ENCODE measurements at places on chromosomes 3 and 15. TPM values are rescaled to one million over a fixed set of nuclear protein-coding genes. Genes with fewer than 3 reads are reported as not detected.

DNA sequence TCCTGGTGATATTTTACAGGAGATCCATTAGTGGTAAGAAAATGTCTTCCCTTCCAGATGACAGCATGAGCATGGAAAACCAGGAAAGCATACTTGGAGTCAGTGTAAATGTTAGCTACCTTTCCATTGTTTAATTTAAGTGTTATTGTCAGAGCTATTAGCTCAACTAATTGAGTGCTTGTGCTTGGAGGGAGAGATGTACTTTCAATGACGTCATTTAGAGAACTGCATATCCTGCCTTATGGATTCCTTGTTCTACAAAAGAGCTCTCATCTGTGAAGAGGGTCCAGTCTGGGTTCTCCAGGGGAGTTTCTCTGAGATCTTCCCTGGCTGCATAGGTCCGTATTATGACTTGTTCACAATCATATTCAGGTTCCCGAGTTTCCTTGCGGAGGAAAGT is 687.2 kb downstream of the TBL1XR1 start:
- no peak overlapping the region for H3K27ac ChIP-seq
- H3K4me1 ChIP-seq: no peaks in the 10 kb centered on the region
- H3K4me3 ChIP-seq: no peak overlapping the region
- no peaks in the 10 kb centered on the region for H3K36me3 ChIP-seq

GRCh38 chr3:52534281-52535183 is 875 bp upstream of the NT5DC2 start:
- no peaks in the 10 kb centered on the region for H3K4me1 ChIP-seq
- no peaks in the 10 kb centered on the region for H3K27me3 ChIP-seq
- peak overlapping the region; percentile 89 for H3K27ac ChIP-seq
- DNase-seq: peak; percentile 78
- no peaks in the 10 kb centered on the region for H3K36me3 ChIP-seq

DNA sequence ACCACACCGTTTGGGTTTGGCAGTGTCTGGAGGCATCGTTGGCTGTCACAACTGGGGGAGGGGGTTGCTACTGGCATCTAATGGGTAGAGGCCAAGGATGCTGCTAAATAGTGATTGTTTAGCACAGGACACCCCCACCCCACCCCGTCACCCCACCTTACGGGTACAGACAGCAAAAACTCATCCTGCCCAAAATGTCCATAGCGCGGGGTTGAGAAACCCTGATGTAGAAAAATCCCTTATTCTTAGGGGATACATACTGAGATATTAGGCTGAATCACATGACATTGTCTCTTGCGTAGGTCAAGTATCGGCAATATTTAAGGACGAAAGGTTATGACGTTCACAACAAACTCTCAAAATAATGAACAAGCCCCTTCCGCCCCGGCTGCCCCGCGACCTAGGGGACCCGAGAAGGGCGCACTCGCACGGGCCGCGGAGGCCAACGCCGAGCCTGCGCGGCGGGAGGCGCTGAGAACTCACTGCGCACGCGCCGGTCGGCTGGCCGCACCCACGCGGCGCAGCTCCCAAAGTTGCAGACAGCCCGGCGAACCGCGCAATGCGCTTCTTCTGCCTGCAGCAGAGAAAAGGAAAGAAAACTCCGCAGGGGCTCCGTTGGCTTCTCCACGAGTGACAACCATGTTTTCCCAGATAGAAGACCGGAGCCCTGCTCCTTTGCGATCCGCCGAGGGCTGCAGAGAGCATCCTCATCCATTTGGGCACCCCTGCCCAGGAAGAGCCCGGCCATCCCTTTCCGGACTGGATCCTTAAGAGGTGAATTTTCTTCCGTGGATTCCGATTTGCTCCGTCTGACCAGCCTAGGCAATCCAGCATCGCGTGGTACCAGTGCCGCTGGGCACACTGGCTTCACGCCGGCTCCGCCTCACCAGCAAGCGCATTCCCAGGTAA is 136.8 kb upstream of the CCDC54 start:
- no peaks in the 10 kb centered on the region for H3K36me3 ChIP-seq
- H3K4me3 ChIP-seq: peak overlapping the region; percentile 78
- peak; percentile 87 for DNase-seq
- peak overlapping the region; percentile 84 for H3K27ac ChIP-seq
- no peaks in the 10 kb centered on the region for H3K27me3 ChIP-seq
- H3K4me1 ChIP-seq: no peaks in the 10 kb centered on the region

DNA sequence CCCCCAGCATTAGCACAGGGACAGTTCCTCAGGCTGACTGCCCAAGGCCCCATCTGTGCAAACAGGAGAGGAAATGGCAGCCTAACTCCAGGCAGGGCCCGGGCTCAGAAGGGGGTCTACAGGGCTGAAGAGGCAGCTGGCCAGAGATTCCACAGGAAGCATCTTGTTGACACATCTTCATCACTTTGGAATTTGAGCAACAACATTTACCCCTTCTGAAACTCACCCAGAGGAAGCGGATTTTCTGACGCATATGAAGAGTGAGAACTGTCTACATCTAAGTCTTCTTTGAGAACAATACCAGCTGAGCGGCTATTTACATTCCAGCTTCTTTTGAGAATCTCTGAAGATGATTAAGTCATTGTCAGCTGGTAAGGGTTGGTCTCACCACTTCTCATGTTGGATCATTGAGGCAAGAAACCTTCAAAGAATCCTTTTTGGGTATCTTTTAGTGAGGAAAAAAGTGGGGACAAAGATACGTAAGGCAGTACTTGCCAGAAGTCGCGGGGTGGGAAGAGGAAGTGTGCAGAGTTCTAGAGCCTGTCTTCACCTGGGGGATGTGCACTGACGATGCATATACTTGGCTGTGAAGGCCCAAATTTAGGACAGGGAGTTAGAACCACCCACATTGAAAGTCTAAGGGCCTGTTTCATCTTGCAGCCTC is 25.4 kb upstream of the SRP14 start:
- peaks cover 27% of the 10 kb centered on the region for H3K4me1 ChIP-seq
- peak overlapping the region; percentile 63 for H3K27ac ChIP-seq
- no peak for DNase-seq
- H3K4me3 ChIP-seq: no peak overlapping the region
- H3K36me3 ChIP-seq: no peaks in the 10 kb centered on the region

- H3K4me3 ChIP-seq: no peak overlapping the region
- DNase-seq: no peak
- no peaks in the 10 kb centered on the region for H3K36me3 ChIP-seq
- H3K27me3 ChIP-seq: no peaks in the 10 kb centered on the region
- H3K27ac ChIP-seq: no peak overlapping the region
- no peaks in the 10 kb centered on the region for H3K4me1 ChIP-seq
Observed at GRCh38 chr3:76505202-76505845, 534.6 kb upstream of the ROBO2 start.

CHRNB4 gene
- total RNA-seq: 1.4 TPM

DNA sequence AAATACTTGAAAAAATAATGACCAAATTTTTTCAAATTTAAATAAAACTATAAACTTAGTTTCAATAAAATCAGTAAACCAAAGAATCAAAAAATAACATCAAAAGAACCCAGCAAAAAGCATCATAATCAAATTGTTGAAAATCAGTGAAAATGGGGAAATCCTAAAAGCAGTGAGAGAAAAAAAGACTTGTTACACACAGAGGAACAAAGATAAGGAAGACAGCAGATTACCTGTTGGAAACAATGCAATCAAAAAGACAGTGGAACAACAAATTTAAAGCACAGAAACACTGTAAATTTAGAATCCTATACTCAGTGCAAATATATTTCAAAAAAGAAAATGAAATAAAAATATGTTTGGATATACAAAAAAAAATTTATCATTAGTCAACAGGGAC is 156.2 kb upstream of the LMCD1 start:
- no peak overlapping the region for H3K4me3 ChIP-seq
- H3K36me3 ChIP-seq: no peaks in the 10 kb centered on the region
- no peaks in the 10 kb centered on the region for H3K27me3 ChIP-seq
- DNase-seq: no peak
- H3K4me1 ChIP-seq: no peaks in the 10 kb centered on the region

IMPG2 gene
- total RNA-seq: 0.66 TPM

DNA sequence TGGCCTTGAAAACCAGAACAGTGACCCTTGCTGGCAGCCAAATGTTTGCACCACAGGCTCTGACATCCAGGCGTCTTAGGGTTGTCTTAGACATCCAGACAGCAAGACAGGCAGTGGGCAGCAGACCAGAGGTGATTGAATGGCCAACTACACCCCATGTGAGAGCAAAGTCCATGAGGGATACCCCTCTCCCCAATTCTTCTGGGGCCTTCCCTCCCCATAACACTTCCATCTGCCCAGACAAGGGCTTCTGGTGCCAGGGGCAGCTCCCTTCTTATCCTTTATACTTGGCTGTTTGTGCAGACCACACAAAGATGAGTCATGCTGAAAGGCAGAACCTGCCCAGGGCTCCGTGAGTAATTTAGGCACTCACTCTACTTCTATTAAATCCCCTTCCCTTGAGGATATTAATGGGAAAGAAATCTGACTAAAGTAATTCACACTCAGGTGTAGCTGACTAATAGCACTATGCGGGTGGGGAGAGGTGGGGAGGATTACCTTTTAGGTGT is 257.9 kb downstream of the UACA start:
- no peak for DNase-seq
- no peak overlapping the region for H3K4me3 ChIP-seq
- no peaks in the 10 kb centered on the region for H3K36me3 ChIP-seq
- no peaks in the 10 kb centered on the region for H3K27me3 ChIP-seq

DNA sequence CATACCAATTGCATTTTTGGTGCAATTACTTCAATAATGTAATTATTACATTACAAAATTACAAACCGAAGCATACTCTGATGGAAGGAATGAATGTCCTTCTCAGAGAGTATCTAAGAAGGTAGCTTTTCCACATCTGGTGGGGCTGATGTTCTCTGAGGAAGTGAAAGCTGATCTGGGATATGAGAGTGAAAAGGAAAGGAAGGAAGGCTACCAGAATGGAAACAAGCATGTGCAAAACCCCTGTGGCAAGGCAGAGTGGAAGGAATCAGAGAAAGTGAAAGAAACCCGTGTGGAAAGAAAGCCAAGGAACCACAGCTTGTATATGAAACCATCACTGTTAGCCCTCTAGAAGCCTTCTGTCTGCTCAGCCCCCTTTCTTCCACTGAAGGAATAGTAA is 35.3 kb upstream of the GOLGA8A start:
- H3K27me3 ChIP-seq: no peaks in the 10 kb centered on the region
- no peak overlapping the region for H3K27ac ChIP-seq
- DNase-seq: no peak
- no peaks in the 10 kb centered on the region for H3K36me3 ChIP-seq
- H3K4me1 ChIP-seq: no peaks in the 10 kb centered on the region

GRCh38 chr15:69094124-69094921 is 66.1 kb upstream of the GLCE start:
- no peak for DNase-seq
- H3K27me3 ChIP-seq: no peaks in the 10 kb centered on the region
- no peak overlapping the region for H3K4me3 ChIP-seq
- H3K4me1 ChIP-seq: no peaks in the 10 kb centered on the region

- H3K4me3 ChIP-seq: no peak overlapping the region
- no peaks in the 10 kb centered on the region for H3K36me3 ChIP-seq
- H3K27ac ChIP-seq: no peak overlapping the region
- no peak for DNase-seq
- no peaks in the 10 kb centered on the region for H3K4me1 ChIP-seq
- H3K27me3 ChIP-seq: no peaks in the 10 kb centered on the region
Observed at GRCh38 chr3:58994746-58995330, 55.0 kb downstream of the CFAP20DC start.

DNA sequence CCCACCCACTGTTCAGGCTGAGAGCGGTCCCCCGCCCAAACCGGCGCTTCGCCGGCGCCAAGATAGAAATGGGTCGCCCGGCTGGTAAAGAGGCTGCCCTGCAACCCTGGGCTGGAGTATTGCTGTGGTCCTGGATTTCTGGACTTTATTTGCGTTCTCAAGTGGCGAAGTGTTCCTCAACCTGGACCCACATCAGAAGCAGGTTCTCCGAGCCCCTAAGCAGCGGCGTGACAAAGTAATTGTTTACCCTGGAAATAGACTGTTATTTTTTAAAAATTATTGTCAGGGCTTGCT is 481 bp upstream of the DYNC1LI1 start:
- H3K4me3 ChIP-seq: peak overlapping the region; percentile 92
- no peak for DNase-seq
- peaks cover 29% of the 10 kb centered on the region for H3K4me1 ChIP-seq
- peak overlapping the region; percentile 98 for H3K27ac ChIP-seq
- H3K36me3 ChIP-seq: no peaks in the 10 kb centered on the region

CHD2 gene
- 108 TPM for total RNA-seq

B3GALNT1 gene
- total RNA-seq: 5.4 TPM

DNA sequence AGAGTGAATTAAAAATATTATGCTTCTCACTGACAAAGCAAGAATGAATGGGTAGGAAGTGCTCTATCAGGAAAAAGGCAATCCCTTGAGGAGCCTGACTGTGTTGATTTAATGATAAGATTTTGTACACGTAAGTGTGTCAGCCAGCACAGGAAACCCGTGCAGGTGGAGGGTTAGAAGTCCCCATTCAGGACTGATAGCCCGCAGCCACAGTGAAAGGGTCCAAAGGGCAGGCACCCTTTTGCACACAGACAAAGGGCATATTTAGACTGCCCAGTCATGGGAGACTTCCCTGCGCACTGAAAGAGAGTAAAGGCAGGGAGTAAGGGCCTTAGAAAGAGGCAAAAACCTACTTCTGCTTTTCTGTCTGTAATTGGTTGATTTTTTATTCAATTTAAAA is 26.4 kb upstream of the SKIL start:
- no peak overlapping the region for H3K27ac ChIP-seq
- H3K36me3 ChIP-seq: no peaks in the 10 kb centered on the region
- H3K4me1 ChIP-seq: no peaks in the 10 kb centered on the region
- DNase-seq: no peak
- H3K27me3 ChIP-seq: no peaks in the 10 kb centered on the region
- no peak overlapping the region for H3K4me3 ChIP-seq

- H3K4me1 ChIP-seq: no peaks in the 10 kb centered on the region
- DNase-seq: no peak
- no peak overlapping the region for H3K4me3 ChIP-seq
- no peaks in the 10 kb centered on the region for H3K36me3 ChIP-seq
- H3K27me3 ChIP-seq: no peaks in the 10 kb centered on the region
- no peak overlapping the region for H3K27ac ChIP-seq
Observed at GRCh38 chr3:197487911-197488391, 67.8 kb downstream of the BDH1 start.

GRCh38 chr15:26662283-26662682 is 110.6 kb downstream of the GABRB3 start:
- H3K4me1 ChIP-seq: no peaks in the 10 kb centered on the region
- no peak overlapping the region for H3K4me3 ChIP-seq
- H3K36me3 ChIP-seq: no peaks in the 10 kb centered on the region
- H3K27me3 ChIP-seq: no peaks in the 10 kb centered on the region
- DNase-seq: no peak
- no peak overlapping the region for H3K27ac ChIP-seq

DNA sequence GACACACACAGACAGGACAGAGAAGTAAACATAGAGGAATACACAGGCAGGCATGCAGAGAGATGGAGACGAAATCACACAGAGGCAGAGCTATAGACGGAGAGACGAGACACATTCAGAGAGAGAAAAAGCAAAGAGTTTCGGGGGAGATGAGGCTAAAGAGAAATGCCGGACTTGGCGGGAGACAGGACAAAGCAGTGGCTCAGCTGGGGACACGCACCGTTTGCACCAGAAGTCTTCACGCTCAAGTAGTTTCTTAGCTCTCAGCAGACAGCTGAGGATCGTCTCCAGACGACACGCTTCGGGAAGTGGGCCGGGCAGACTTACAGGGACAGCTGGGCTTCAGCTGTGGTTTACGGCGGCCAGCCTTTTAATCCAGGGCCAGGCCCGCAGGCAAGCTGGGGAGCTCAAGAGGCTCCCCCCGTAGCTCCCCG is 56.2 kb upstream of the DLG1 start:
- H3K27me3 ChIP-seq: no peaks in the 10 kb centered on the region
- no peaks in the 10 kb centered on the region for H3K36me3 ChIP-seq
- no peaks in the 10 kb centered on the region for H3K4me1 ChIP-seq
- no peak overlapping the region for H3K27ac ChIP-seq
- DNase-seq: peak; percentile 88
